ENCODE measurements at places on chromosomes 6 and 20.

DNA sequence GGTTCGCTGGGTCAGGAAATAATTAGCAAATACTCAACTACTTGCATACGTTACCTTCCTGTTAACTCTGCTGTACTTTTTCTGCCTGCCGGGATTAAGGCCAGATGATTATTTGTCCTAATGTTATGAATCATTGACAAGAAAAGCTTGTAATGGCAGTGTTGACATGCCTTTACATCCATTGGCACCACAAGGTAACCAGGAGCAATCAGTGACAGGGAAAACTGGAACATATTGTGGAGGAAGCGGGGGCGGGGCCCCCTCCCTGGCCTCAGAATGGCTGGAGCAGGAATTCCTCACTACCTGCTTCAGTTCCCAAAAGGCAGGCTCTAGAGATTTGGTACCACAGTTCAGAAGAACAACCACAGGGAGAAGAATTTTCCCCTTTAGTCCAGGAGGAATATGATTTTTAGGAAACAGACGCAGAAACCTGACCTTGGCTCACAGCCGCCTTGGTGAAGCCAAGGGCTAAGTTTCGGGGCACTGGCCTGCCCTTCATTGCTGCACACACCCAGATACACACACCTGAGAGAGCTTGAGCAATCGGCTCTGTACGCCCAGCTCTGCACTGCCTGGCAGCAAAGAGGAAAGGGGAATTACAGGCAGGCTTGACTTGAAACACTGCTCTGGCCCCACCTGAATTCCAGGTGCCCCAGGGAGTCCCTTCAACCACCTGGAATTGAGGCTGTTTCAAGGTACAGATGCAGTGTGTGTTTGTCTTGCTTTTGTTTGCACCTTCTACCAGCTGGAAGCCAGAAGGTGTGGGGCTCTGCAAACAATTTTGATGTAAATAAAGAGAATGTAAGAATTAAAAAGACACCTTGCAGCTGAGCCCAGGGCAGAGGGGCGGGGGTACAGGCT is 89.8 kb downstream of the MYB start:
- DNase-seq, result no peak

DNA sequence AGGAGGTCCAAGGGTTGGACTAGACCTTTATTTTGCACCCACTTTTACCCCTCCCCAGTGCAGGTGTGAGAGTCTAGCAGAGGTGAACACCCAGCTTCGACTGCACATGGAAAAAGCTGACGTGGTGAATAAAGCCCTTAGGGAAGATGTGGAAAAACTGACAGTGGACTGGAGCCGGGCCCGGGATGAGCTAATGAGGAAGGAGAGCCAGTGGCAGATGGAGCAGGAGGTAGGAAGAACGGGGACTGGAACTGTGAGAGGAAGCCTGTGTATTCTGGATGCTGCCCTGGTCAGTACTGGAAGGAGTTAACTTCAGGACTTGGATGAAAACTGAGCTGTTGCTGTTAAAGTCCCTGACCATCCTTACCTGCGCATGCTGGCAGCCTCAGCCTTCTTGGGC is 10.6 kb downstream of the CEP250 start:
- no peak for DNase-seq

GRCh38 chr20:46020555-46020954 is 8.5 kb upstream of the SLC12A5 start:
- DNase-seq, result no peak

DNA sequence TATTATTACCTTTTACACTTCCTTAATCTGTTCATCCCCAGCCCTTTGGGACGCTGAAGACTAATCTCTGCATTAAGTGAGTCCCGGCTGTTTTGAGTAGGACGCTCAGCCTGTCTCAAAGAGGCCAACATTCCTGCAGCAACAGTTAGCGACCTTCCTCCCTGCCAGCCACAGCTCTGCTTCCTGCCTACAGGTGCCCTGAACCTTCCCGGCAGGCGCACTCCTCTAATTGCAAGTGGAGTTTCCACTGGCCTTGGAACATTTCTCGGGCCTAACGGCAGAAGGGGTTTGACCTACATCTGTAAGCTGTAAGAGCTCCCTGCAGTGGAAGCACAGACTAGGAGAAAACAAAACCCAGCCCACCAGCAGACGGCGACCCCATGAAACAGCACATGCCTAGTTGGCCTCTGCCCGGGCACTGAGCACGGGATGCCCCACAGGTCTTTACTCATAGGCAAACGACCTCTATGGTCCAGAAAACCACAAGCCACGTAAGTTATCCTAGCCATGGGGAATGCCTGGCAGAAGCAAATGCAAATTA is 137.9 kb downstream of the DTNBP1 start:
- no peak for DNase-seq

DNA sequence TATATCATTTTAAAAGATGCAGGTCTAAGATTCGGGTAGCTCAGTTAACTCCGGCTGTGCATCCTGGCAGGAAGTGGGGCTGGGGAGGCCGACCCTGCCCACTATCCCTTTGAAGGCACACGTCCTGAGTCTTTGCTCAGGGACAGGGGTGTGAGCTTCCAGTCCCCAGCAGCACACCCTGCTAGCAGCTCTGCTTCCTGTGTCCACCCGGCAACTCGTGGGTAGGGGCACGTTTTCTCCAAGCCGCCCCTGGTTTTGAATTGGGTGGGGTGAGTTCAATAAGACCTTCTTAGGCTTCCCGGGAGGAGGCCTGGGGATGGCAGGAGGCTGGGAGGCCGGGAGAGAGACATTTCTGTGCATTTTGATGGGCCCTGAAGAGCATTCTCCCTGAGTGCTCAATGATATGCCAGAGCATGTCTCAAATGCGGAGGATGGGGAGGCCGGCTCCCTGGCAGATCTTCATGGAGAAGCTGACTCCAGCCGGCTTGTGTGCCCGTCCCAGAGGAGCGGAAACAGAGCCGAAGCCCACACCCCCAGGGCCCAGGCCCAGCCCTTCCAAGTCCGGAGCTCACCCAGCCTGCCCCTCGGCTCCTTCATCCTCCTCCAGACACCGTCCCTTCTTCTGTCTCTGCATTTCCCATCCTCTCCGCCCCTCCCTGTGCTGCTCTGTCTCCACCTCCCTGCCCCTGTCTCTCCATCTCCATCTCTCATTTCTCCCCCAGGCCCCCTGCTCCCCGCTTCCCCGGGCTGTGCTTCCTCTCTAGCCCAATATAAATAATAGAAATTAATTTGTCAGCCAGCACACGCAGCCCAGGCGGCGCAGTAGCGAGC is 36.3 kb upstream of the ZFAND3 start:
- no peak for DNase-seq

- DNase-seq, result no peak
These were observed 76.3 kb downstream of the BCAS1 start for GRCh38 chr20:53994088-53994487.

DNA sequence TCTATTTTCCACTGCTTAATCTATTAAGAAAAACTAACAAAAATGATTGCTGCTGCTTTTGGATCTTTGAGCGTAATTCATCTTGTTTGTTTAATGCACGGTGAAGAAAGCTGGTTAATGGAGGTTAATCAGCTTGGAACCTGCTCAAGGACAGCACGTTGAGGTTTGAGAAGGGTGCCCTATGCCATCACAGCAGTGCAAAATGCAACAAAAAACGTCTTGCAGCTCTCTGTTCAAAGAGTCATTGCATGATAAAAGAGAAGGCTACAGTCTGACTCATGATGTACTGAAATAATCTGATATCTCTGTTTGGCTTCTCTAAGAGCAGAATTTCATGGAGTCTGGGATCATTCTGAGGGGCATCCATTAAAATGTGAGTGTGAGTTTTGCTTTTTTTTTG is 80.6 kb upstream of the PREP start:
- no peak for DNase-seq

Data from esophagus squamous epithelium (tissue), 5 donors.